ENCODE measurements at places on chromosomes 2 and 18.

DNA sequence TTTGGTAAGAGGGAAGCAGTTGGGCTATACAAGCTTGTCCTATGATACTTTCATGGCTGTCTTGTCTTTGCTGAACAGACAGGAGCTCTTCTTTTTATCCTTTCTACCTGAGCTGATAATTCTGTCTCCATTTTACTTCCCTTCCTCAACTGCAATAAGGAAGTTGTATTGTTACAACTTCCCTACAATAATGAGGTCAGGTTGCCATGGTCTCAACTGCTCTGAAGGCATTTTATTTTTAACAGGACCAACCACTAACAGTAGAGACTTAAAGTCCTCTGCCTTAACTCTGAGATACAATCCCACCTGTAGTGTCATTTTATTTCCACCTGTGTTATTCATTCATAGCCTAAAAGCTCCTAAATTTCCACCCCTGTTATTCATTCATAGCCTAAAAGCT, 118.6 kb upstream of the PGAP1 start:
- DNase-seq = no peak

DNA sequence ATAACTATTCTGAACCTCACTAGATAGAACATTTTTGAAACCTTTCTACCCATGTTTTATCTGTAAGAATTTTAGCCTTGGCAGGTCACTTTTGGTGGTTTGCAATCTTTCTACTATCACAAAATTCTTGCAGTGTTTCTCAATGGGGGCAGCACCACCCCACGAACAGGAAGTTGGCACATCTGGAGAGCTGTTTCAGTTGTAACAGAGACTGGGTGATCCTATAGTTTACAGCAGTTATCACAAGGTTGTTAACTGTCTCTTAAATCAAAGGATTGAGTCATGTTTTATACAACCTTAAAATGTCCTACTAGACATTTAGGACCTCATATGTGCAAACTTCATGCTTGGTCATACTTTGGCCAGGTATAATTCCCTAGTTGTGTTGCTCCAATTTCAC, 829.2 kb downstream of the ERBB4 start:
- no peak for DNase-seq

GRCh38 chr2:105786231-105787230, 41.8 kb downstream of the NCK2 start:
- no peak for DNase-seq

DNA sequence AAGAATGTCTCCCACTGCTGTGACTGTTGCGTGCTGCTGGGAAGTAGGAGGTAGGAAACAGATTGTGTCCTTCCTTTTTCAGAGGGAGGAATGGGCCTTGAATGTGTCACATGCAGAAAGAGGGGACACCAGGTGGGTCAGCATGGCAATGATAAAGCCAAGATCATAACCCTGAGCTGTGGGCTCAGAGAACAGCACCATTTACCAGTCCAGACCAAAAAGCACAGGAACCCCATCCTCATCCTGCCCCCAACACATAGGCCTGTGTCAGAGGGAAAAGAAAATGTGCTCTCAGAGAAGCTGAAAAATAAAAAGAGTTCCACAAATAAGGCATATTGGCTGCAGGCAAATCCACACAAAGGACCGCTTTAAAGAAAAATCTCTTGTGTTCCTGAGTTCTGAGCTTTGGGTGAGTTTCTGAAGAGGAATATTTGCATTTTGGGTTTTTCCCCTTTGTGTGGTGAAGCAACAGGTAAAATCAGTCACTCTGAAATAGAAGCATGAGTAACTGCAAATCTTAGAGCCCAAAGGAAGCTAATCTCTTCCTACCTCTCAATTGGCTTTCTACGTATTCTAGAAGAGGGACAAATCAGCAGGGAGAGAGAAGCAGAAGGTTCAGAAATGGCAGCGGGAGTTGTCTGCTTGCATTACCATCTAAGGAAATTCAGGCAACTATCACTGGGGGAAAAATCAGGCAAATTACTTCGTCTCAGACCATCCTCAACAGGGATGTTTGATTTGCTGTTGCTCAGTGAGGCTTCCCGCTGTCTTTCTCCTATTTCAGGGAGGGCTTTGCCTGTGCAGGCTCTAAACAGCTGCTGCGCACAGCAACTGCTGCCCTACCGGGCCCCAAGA, 106.8 kb downstream of the BCL11A start:
- no peak for DNase-seq

DNA sequence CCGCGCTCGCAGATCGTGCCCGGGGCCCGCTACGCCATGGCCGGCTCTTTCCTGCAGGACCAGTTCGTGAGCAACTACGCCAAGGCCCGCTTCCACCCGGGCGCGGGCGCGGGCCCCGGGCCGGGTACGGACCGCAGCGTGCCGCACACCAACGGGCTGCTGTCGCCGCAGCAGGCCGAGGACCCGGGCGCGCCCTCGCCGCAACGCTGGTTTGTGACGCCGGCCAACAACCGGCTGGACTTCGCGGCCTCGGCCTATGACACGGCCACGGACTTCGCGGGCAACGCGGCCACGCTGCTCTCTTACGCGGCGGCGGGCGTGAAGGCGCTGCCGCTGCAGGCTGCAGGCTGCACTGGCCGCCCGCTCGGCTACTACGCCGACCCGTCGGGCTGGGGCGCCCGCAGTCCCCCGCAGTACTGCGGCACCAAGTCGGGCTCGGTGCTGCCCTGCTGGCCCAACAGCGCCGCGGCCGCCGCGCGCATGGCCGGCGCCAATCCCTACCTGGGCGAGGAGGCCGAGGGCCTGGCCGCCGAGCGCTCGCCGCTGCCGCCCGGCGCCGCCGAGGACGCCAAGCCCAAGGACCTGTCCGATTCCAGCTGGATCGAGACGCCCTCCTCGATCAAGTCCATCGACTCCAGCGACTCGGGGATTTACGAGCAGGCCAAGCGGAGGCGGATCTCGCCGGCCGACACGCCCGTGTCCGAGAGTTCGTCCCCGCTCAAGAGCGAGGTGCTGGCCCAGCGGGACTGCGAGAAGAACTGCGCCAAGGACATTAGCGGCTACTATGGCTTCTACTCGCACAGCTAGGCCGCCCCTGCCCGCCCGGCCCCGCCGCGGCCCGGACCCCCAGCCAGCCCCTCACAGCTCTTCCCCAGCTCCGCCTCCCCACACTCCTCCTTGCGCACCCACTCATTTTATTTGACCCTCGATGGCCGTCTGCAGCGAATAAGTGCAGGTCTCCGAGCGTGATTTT, 7.6 kb downstream of the TBR1 start:
- no peak for DNase-seq

- DNase-seq = peak; percentile 64
Observed at GRCh38 chr2:118322406-118322805, 234.1 kb downstream of the INSIG2 start.

- DNase-seq = no peak
Observed at GRCh38 chr2:23941644-23942043, 1.4 kb downstream of the UBXN2A start.

- DNase-seq = no peak
Observed at GRCh38 chr2:241629762-241630435, 7.1 kb downstream of the THAP4 start.

- DNase-seq = no peak
Observed at GRCh38 chr2:121003391-121003790, 267.7 kb downstream of the GLI2 start.

DNA sequence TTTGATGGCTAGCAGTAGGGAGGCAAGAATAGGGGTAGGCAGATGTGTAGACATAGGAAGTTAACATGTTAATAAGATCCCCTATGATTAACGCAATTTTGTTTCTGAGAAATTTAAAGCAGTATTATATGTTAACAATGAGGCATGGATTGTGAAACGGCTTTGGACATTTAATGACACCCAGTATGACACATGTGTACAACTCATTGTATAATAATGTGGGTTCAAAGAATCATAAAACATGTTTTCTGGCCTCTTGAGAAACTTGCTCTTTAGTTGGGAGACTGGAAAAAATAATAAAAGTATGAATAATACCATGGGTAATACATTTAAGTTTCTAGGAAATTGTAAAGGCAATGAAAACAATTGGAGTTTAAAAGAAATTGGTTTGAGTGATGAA, 332.1 kb upstream of the CDH20 start:
- peak; percentile 32 for DNase-seq

- DNase-seq = no peak
Observed at GRCh38 chr2:231854616-231855125, 68.4 kb downstream of the COPS7B start.

DNA sequence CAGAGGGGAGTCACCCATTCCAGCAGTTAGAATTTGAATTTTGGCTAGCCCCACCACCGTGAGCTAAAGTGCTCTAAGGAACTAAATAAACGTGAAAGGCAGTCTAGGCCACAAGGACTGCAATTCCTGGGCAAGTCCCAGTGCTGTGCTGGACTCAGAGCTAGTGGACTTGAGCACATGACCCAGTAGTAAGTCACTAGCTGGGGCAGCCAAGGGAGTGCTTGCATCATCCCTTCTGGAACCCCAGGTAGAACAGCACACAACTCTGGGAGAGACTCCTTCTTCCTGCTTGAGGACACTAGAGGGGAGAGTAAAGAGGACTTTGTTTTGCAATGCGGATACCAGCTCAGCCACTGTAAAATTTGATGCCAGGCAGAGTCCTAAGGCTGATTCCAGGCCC, 672.2 kb downstream of the CPS1 start:
- DNase-seq = no peak

GRCh38 chr2:183375821-183376220, 251.6 kb downstream of the NUP35 start:
- no peak for DNase-seq

GRCh38 chr18:79944746-79945117, 6.7 kb downstream of the SLC66A2 start:
- no peak for DNase-seq

GRCh38 chr2:8437228-8437948, 244.5 kb upstream of the ID2 start:
- DNase-seq = peak; percentile 32

- DNase-seq = peak; percentile 86
Observed at GRCh38 chr2:25851740-25852503, 26.4 kb downstream of the ASXL2 start.

DNA sequence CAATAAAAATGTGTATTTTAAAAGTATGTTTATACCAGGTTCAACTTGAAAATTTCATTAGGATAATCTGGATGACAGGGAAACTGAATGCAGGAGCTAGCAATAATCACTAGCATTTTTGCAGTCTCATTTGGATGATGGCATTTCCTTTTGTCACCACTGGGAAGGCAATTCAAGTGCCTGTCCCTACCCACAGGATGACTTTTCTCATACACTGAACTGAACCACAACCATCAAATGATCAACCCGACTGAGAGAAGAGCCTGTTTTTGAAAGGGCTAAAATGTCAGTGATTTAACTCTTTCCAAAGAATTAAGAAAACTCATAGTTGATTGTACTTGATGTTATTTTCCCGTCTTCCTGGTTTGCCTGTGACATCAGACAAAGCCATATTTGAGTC, 115.0 kb downstream of the FAM124B start:
- DNase-seq = no peak

DNA sequence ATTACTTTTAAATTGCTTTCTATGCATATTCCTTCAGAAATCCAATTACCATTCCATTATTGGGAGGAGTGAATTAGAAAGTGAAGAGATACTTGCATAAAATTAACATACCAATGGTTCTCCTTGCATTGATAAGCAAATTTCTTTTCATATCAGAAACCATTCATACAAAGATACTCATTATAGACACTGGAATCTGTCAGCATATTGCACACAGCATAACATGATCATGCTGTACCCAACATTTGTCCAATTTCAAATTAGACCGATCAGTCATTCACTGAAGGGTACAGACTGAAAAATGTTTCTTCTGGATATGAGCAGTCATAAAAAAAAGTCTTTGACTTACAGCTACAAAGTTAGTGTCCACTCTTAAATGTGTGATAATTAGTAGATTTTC, 175.6 kb downstream of the PID1 start:
- DNase-seq = no peak

GRCh38 chr2:146821836-146822316, 1023.0 kb upstream of the ACVR2A start:
- peak; percentile 67 for DNase-seq

DNA sequence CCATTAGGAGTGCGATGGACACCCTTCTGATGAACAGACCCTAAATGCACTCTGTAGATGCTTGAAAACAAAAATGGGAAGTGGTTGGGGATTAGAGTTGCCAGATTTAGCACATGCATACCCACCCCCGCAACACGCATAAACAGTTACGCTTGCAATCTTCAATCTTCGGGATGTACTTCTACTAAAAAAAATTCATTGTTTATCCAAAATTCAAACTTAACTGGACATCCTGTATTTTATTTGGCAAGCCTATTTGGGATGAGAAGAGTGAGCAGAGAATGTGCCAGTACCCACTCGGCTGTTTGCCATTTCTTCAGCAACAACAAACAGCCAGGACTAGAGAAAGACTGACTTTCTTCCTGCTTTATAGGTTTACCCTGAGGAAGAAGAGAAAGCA, 18.4 kb downstream of the KIAA2012 start:
- DNase-seq = no peak

DNA sequence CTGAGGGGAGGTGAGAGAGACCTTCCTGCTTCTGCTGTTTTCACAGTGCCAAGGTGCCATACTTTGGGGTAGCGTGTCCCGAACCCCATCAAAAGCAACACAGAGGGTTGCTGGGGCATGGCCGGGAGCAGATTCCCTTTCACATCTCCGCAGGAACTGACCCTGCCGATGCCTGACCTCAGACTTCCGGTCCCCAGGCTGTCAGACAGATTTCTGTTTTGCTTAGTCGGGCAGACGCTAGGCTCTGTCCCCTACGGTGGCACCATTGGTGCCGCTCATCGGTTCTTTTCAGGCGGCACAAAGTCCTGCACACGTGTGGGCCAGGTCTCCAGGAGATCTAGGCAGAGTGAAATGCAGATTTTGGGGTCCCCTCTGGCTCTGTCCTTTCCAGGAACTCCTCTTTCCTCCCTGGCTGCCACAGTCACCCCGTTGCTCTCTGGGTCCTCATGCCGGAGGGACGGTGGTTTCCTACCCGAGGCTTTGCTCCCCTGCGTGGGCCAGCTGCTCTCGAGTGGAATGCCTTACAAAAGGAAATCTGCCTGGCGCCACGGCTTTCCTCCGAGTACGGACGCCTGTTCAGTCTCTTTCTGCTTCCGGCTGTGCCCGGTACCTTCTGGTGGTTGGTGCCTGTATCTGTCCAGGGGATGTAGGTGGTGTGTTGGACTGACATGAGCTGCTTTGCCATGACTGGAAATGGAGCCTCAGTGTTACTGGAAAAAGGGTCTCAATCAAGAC, 39.3 kb downstream of the RTP5 start:
- DNase-seq = no peak

GRCh38 chr2:168773719-168774521, 28.5 kb upstream of the NOSTRIN start:
- peak; percentile 64 for DNase-seq

DNA sequence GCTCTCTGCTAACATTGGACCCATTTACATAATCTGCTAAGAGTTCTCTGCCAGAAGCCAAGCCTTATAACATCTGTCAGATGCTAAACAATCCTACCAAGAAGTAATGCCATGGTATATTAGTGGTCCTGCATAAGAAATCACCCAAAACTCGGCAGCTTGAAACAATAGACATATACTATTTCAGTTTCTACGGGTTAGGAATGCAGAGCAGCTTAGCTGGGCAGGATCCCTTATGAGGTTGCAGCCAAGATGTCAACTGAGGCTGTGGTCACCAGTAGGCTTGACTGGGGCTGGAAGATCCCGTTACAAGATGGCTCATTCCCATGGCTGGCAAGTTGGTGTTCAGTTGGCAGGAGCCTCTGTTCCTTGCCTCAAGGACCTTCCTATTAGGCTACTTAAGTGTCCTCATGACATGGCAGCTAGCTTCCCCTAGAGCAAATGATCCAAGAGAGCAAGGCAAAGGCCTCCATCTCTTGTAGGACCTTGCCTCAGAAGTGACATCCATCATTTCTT, 25.1 kb upstream of the SOS1 start:
- DNase-seq = no peak

GRCh38 chr2:215983581-215984351, 29.6 kb downstream of the MREG start:
- peak; percentile 31 for DNase-seq

Measured in fibroblast of upper back skin (primary cell).